ENCODE measurements at places on chromosomes 4 and X.

DNA sequence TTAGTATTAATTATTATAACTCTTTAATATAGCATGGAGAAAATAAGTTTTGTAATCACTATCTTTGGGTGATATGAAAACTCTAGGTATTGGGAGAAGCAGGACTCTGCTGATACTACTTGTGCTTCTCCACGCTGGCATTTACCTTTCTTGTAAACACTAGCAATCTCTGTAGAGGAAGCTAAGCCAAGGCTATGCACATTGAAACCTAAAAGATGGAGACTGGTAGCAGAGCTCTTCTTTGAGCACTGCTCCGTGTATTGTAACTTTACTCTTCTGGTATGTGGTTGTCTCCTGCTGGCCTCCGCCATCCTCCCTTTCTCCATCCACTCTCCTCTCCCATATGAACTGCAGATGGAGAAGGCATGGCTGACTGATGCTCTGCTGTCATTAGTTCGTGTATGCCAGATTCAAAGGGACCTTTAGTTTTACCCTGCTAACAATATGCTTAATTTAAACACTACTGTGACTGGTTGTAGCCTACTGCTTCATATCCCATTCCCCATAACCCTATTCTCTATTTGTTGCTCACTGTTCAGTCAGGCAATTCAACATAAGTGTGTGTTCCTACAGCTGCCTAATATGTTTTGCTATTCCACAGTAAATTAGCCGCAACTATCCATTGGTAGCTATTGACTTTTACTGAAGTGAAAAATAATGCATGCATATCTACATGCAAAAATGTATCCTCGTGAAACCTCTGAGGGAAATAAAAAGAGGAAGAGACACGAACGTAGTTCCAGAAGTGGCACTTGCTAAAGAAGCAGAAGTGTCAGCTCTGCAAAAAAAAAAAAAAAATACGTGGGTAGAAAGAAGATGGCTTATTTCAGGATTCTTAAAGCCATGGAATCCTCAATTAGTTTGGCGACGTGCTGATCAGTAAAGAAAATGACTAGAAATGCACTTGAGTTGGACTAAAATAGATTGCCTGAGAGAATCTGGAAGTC, 55.6 kb upstream of the CCSER1 start:
- no peak for DNase-seq

- DNase-seq: no peak
Measured at GRCh38 chrX:35696760-35697234, 101.3 kb upstream of the MAGEB16 start.

- no peak for DNase-seq
Measured at GRCh38 chr4:188971125-188971524, 831.9 kb downstream of the TRIML1 start.

DNA sequence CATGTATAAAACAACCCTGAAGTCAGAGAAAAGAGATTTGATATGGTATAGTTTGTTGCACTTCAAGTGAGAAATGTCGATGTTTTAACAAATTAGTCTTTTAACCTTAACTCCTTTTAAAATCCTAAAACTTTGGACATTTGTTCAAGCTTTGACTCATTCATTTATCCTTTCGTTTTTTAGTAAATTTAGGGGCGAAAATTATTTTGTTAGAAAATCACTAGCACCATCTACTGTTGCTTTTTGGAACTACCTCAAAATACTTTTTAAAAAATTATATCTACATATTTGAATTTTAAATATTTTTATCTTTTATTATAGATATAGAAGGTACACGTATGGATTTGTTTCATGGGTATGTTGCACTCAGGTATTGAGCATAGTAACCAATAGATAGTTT, 165.1 kb upstream of the POF1B start:
- DNase-seq: no peak

GRCh38 chr4:8585186-8585585, 5.0 kb downstream of the GPR78 start:
- DNase-seq: no peak

GRCh38 chrX:123357941-123358340, 173.9 kb downstream of the GRIA3 start:
- no peak for DNase-seq

DNA sequence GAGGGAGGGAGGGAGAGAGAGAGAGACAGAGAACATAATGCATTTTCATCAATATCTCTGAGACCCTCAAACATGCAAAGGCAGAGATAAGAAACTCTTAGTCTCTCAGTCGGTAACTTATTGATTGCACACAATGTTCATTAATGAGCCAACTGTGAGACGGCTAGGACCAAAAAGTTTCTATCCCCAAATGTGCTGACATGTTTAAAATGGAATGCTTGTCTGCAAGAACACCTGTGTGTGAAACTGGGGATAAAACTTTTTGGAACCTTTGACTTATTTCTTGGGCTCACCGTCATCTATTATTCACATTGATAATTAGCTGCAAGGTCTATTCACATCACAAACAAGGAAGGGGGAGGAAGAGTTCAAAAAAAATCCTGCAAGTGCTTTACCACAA, 477.9 kb downstream of the STIM2 start:
- no peak for DNase-seq

- no peak for DNase-seq
Measured at GRCh38 chrX:45614853-45615252, 414.2 kb upstream of the DIPK2B start.

DNA sequence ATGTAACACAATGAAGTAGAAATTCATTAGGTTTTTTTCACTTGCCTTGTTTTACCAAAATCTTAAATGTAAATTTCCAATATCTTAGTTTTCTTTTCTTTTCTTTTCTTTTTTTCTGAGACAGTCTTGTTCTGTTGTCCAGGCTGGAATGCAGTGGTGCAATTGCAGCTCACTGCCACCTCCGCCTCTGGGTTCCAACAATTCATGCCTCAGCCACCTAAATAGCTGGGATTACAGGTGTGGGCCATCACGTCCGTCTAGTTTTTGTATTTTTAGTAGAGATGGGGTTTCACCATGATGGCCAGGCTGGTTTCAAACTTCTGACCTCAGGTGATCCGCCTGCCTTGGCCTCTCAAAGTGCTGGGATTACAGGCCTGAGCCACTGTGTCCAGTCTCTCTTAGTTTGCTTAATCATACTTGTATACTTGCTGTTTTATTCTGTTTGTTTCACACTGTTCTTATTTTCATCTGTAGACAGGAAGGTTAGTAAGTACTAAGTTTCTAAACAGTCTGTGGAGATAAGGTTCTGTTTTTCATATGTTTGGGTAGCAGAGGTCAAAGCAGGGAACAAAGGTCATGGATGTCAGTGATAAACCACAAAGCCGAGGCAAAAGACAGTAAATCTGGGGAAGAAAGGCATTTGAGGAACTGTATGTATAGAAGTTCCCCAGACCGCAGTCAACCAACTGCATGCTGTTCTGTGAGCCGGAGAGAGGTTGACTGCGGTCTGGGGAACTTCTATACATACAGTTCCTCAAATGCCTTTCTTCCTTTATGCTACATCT, 129.1 kb downstream of the CBR4 start:
- no peak for DNase-seq

DNA sequence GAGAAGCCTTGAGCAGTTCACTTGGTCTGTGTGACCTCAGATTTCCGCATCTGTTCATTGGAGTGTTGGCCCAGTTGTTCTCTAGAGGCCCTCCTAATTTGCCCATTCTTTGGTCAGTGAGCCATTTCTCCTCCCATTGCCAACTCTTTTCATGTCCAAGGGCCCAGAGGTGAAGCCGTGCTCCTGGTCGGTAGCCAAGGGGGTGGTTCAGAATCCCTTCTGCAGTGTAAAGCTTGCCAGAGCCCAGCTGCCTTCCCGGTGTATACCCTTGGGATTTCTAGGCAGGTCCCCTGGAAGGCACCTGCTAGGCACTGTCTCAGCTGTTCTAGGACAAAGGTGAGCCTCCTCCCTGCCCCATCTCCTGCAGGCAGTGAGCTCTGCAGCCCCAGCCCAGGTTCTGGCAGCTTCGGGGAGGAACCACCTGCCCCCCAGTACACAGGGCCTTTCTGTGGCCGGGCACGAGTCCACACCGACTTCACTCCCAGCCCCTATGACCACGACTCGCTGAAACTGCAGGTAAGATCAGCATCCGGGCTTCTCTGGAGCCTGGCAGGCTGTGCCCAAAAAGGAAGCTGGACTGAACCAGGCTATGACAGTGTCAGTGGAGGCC, 12.3 kb downstream of the SASH3 start:
- DNase-seq: no peak

- DNase-seq: no peak
Measured at GRCh38 chrX:38095971-38096529, 89.7 kb downstream of the SYTL5 start.

GRCh38 chr4:115562506-115562905, 449.1 kb upstream of the NDST4 start:
- no peak for DNase-seq

- no peak for DNase-seq
Measured at GRCh38 chr4:132395561-132395960, 753.5 kb upstream of the PCDH10 start.

DNA sequence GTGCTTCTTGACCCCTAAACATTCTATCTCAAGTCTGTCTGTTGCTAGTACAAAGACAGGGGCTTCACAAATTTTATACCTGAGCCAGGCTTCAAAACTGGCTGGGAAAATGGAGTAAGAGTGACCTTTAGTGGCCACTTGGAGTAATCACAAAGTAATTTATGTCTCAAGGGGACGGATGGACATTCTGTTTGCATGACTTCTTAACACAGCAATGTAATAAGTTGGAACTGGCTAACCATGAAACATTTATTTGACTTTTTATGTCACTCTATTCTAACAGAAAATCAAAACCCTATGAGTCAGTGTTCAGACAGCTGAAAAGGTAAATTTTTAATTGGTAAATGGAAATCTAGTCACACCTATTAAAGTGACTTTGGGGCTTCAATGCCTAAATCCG, 600.6 kb downstream of the ANKRD50 start:
- DNase-seq: no peak

DNA sequence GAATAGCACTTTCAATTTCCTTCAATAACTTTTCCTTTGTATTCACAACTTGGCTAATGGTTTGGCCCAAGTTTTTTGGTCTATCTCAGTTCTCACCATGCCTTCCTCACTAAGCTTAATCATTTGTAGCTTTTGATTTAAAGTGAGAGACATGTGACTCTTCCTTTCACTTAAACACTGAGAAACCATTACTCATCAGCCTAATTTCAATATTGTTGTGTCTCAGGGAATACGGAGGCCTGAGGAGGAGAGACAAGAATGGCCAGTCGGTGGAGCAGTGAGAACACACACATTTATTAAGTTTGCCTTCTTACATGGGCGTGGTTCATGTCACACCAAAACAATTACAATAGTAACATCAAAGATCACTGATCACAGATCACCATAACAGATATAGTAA, 56.7 kb downstream of the TSPAN5 start:
- DNase-seq: no peak

DNA sequence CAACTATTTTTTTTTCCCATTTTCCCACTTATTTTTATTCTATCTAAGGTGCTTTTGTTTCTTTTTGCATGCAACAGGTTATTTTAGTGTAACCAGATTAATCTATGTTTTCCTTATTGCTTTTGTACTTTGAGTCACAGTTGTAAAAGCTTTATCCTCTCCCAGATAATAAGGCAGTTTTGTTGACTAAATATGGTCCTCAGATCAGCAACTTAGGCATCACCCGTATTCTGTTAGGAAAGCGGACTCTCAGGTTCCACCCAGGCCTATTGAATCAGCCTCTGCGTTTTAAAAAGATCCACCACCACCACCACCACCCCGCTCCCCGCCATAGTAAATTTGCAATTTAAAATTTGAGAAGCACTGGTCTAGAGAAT, 58.6 kb upstream of the USP9X start:
- no peak for DNase-seq

- DNase-seq: no peak
Measured at GRCh38 chr4:145440292-145441007, 41.2 kb upstream of the SMAD1 start.
